ENCODE measurements at places on chromosomes 2 and 18. TPM values are rescaled to one million over a fixed set of nuclear protein-coding genes. Genes with fewer than 3 reads are reported as not detected.

Gene TP53I3
- 269 TPM for total RNA-seq

Gene CYP27A1
- total RNA-seq, result 0.15 TPM

Gene ABCG8
- not detected for total RNA-seq

Gene CPO
- total RNA-seq, result not detected

Gene ACVR2A
- total RNA-seq, result 3.6 TPM

Gene LRATD1
- total RNA-seq, result 0.10 TPM

Gene ATOH8
- 16.5 TPM for total RNA-seq

Gene REG3A
- total RNA-seq, result not detected

Gene MROH2A
- 0.12 TPM for total RNA-seq

Gene SCN7A
- total RNA-seq, result not detected

Gene CCDC148
- total RNA-seq, result 0.45 TPM

Gene RUFY4
- 0.09 TPM for total RNA-seq

Gene PPP4R1
- total RNA-seq, result 45.0 TPM

Gene CNGA3
- total RNA-seq, result not detected

Gene FSHR
- total RNA-seq, result not detected

Gene EFR3B
- 9.2 TPM for total RNA-seq

Gene VIT
- not detected for total RNA-seq

Gene ABCA12
- total RNA-seq, result 0.23 TPM

Gene MEIS1
- total RNA-seq, result 2.2 TPM

Data from A549 treated with Hydrocortisone at 1 μM for 4 hours (cell line).